ENCODE measurements at places on chromosomes 5 and 9.

DNA sequence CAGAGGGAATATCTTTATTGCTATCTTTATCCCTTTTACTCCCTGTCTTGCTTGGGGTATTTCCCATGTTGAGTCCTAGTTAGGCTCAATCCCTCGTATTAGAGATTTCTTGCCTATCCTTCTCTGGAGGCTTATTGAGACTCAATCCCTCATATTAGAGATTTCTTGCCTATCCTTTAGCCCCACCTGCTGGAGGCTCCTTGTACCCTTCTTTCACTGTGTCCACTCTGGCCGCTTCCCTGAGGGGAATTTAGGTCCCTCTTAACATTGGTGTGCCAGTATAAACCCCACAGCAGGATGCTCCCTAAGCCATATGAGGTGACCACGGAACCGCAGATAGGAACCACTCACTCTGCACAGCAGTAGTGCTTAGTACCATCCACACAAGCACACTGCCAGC is 110.7 kb upstream of the MAMDC2 start:
- no peak for ATAC-seq

- ATAC-seq, result no peak
Observed at GRCh38 chr5:173672166-173672565, 55.7 kb upstream of the BOD1 start.

GRCh38 chr9:36987409-36987808 is 46.7 kb downstream of the PAX5 start:
- ATAC-seq, result no peak

DNA sequence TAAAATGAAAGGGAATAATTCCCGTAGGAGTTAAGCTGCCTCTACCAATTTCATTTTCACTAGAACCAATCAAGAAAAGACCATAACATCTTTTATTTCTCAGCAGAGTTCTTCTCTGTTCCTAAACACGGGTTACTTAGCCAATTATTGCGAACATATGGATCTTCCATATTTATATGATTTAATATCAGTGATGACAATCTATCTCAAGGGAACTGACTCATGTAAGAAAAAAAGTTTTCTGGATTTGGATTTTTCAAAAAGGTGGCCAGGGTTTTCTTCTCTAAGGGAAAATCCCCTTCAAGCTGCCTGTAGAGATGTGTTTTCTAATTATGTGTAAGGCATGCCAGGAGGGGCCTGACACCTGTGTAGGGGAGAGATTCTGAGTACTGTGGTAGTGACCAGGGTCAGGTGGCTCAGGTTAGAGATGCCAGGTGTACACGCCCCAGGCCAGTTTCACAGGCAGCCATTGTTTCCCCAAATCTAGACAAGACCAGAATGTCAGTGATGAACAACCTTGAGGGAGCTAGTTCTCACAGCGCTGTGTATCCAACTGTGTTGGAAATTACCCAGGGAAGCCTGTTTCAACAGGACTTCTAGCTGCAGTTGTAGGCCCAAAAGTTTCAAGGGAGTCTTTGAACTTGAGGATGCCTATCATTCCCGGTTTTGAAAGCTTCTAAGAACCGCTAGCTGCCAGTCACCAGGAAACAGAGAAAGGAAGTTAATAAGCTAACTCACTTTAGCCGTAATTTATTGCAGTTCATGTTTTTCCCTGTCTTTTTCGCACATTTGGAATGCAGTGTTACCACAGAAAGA is 572.5 kb upstream of the RGMB start:
- ATAC-seq, result no peak

GRCh38 chr9:15725953-15726352 is 173.1 kb downstream of the CCDC171 start:
- ATAC-seq, result no peak

- ATAC-seq, result no peak
Observed at GRCh38 chr9:110106661-110107060, 101.3 kb downstream of the C9orf152 start.

- ATAC-seq, result no peak
Observed at GRCh38 chr9:126515001-126515872, 98.5 kb upstream of the LMX1B start.

GRCh38 chr5:41403846-41404245 is 106.6 kb downstream of the PLCXD3 start:
- ATAC-seq, result no peak

GRCh38 chr5:10364186-10364689 is 10.7 kb downstream of the MARCHF6 start:
- ATAC-seq, result no peak

DNA sequence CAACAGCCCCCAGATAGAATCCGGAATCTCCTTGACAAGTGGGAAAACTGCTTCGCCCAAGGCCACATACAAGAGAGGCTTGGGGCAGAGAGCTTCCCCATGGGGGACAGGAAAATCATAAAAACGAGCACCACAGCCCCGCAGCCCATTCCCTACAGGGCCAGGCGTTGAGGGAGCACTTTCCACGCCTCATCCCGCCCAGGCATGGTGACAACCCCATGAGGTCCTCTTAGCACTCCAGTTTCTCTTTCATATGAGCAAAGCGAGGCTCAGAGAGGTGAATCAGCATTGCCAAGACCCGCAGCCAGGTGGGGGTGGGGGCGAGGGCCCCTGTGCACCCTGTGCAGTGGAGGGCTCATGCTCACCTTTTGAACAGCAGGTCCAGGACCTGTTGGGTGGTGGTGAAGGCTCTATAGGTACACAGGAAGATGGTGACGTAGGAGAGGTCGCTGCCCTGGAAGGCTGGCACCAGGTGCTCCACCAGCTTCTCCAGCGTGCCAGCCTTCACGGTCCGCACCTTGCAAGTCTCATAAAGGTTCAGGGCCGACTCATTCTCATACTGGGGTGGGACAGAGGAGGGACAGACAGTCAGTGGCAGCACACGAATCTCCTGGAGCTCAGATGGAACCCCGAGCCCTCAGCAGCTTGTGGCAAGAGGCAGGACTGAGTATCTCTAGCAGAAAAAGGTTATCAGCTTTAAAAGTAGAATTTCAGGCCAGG is 10.9 kb downstream of the RALGDS start:
- ATAC-seq, result no peak

DNA sequence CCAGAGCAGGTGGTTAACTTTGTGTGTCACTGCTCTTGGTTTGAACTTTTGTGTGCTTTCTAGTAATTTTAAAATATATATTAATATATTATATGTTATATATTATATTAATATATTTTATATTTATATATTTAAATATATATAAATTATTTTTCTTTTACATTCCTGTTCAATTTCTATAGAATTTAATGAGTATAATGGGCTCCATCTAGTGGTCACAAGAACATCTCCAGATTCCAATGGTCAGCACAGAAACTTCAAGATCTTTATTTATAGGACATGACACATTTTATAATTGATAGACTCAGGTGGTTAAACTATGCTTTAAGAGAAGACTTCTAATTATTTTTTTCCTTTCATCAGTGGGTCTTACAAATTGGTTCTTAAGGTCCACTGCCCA is 39.1 kb downstream of the COL23A1 start:
- no peak for ATAC-seq

GRCh38 chr5:123610209-123610608 is 98.2 kb downstream of the CSNK1G3 start:
- no peak for ATAC-seq

GRCh38 chr5:171152382-171152781 is 156.7 kb upstream of the TLX3 start:
- ATAC-seq, result no peak

DNA sequence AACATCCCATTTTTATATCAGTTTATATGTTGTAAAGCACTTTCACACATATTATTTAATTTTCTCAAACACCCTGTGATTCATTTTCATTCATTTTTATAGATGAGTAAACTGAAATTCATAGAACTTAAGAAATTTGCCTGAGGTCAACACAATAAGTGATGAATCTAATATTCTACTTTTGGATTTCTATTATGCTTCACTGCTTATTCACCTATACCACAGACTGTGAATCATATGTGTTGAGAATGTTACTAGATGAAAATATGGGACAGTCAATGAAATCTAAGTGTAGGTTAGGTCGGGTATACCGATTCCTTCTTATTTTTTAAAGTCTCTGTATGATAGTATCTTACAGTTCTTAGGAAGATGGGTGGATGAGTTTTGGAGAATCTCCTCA is 24.8 kb downstream of the CDC37L1 start:
- ATAC-seq, result peak; percentile 94

GRCh38 chr9:13388157-13388556 is 108.7 kb upstream of the MPDZ start:
- ATAC-seq, result no peak

DNA sequence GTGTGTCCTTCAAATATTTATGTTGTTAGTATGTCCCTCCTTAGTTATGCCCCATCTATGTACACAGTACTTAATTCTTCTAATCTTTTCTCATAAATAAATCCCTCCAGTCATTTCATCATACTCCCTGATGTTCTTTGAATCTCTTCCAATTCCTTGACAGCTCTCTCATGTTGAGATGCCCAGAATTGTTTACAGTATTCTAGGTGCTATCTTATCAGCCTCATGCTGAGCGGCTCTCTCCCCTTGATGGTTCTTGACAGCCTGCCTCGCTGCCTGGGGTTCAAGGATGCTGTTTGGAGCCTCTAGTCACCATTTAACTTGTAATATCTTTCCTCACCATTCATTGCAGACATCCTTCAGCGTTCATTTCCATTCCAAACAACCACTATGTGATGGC is 799.2 kb downstream of the BRINP1 start:
- no peak for ATAC-seq

DNA sequence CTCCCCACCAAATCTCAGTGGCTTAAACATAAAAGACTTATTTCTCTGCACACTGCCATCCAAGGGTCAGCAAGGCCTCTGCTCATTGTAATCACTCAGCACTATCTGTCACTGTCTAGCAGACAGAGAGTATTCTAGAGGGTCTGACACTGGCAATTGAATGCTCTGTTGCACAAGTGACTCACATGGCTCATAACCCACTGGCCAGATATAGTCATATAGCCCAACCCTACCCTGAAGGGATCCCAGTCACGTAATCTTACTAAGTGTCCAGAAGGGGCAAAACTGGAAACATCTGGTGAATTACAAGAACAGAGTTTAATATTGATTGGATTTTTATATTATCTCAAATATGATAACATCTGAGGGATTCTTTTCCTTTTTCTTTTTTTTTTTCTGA is 80.7 kb downstream of the TSSK1B start:
- no peak for ATAC-seq

GRCh38 chr5:138177941-138178515 is 402 bp downstream of the BRD8 start:
- ATAC-seq, result no peak

DNA sequence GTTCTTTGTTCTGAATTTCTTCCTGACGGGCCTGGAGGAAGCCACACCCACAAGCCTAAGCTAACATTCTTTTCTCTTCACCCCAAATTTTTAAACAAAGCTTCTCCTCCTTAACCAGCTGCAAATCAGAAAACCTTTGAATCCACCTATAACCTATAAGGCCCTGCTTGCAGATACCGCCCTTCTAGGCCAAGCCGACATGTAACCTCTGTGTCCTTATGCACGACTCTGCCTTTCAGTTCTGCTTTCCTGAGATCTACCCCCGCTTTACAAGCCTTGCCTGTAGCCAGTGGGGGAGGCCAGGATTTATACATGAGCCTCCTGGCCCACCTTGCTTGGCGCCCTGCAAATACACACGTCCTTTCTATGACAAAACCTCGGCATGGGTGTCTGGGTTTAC is 19.3 kb downstream of the BRD9 start:
- no peak for ATAC-seq

- ATAC-seq, result no peak
Observed at GRCh38 chr5:111422747-111423720, 89.3 kb downstream of the STARD4 start.

- no peak for ATAC-seq
Observed at GRCh38 chr9:71250581-71250980, 129.2 kb upstream of the TRPM3 start.

DNA sequence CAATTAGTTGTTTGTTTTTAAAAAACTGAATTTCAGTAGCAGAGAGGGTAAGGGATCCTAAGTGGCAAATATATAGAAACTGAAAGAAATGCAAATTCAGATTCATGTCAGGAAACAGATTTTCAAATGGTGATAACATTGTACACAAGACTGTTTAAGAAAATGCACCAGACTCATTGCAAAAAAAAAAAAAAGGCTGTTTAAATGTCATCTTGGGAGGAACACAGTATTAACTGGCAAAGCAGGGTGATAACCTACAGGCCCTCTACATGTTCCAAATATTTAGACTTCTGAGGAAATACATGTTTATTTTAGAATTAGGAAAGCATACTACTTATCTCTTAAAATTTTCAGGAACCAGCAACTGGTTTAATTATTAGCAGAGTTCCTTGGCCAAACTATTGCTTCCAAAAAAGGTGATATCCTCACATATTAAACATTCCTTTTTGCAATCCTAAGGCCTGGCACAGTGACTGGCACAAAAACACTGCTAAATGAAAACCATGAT is 114.5 kb downstream of the TSSK1B start:
- no peak for ATAC-seq

GRCh38 chr5:135015942-135016341 is 18.1 kb downstream of the PITX1 start:
- ATAC-seq, result no peak

DNA sequence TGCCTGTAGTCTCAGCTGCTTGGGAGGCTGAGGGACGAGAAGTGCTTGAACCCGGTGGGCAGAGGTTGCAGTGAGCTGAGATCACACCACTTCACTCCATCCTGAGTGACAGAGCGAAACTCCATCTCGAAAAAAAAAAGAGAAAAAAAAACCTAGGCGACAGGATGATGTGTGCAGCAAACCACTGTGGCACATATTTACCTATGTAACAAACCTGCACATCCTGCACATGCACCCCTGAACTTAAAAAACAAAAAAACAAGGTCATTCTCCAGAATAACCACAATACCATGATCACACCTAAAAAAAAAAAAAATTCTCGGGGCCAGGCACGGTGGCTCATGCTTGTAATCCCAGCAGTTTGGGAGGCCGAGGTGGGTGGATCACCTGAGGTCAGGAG is 7.5 kb upstream of the DOLPP1 start:
- ATAC-seq, result no peak

DNA sequence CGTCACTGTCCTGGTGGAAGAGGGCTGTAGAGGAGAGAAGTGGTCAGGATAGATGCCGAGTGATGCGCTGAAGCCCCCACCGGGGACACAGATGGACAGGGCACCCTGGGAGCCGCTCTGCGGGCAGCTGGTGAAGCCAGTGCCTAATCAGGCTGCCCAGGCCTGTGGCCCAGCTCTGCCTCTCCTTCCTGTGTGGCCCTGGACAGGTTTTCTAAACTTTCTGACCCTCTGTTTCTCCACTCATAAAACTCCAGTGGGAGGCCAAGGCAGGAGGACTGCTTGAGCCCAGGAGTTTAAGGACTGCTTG is 86.1 kb downstream of the C5orf15 start:
- no peak for ATAC-seq

DNA sequence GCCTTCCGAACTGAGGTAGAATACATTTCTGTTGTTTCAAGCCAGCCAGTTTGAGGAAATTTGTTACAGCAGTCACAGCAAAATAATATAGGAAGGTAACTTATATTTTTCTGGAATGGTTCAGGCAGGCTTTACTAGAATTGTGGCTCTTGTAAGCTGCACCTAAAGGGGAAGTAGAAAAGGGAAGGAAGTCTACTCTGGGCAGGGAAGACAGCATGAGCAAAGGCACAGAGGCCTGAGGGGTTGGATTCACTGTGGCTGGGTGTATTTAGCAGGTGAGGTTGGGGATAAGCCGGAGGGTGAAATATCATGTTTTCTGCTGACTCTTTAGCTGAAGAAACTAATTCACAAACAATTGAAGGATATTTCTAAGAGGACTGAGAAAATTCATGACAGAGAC is 183.5 kb downstream of the GAS1 start:
- no peak for ATAC-seq

Data from activated CD4-positive, CD25-positive, alpha-beta regulatory T cell treated with anti-CD3 and anti-CD28 coated beads, Interleukin-2, amount 50 U/mL, for 24 hours (primary cell).